ENCODE measurements at places on chromosomes 6 and 20.

GRCh38 chr6:137995371-137995770 is 111.8 kb downstream of the PERP start:
- no peak for DNase-seq

DNA sequence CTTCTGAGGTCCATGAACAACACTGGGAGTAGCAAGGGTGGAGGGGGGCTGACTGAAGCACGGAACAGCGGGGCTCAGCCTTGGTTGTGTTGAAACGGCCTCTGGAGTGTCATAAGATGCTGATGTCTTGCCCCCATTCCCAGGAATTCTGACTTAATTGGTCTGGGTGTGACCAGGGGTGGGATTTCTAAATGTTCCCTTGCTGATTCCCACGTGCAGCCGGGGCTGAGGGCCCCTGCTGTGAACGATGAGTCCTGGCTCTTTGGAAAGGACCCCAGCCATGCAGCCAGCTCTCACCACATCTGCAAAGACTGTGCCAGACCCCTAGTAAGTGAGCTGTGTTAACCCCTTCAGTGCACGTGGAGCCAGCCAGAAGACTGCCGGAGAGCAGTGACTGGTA is 28.6 kb upstream of the FAM50B start:
- DNase-seq, result no peak

DNA sequence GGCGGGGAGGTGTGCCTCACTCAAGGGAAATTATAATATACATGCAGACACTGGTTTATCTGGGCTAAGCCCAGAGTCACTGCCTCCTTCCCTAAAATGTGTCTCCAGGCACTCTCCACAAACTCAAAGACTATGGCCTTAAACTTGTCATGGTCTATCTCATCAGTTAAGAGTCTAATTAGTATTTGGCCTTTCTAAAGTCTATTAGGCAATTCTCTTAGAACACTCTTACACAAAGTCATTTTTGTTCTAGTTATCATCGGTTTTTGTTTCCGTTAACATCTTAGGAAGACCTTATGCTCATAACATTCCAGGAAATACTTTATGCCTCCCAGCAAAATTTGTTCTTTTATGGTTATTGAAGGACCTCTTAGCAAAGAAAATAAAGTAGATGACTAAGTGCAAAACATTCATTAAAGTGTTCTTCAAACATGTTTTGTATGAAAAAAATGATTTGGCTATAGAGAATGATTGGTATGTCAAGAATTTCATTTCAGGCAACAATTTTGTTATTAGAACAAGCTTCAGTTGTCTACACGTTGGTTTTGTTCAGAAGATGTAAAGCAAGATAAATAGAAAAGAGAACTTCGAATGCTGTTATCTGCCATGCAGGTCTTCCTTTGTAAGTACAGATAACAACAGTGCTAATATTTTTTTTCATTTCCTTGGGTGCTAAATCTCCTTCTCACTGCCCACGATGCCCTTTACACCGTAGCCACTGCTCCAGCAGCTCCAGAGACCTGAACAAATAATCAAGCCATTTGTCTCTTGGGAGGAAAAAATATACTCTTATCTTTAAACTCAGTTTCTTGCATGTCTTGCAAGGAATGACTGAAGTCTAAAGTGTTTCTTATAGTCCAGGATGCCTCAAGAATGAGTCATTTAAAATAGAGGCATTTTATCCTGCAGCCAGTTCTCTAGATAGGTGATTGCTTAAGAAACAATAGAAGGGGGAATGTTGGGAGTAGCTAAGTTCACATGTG is 170.4 kb downstream of the HTR1B start:
- DNase-seq, result no peak

DNA sequence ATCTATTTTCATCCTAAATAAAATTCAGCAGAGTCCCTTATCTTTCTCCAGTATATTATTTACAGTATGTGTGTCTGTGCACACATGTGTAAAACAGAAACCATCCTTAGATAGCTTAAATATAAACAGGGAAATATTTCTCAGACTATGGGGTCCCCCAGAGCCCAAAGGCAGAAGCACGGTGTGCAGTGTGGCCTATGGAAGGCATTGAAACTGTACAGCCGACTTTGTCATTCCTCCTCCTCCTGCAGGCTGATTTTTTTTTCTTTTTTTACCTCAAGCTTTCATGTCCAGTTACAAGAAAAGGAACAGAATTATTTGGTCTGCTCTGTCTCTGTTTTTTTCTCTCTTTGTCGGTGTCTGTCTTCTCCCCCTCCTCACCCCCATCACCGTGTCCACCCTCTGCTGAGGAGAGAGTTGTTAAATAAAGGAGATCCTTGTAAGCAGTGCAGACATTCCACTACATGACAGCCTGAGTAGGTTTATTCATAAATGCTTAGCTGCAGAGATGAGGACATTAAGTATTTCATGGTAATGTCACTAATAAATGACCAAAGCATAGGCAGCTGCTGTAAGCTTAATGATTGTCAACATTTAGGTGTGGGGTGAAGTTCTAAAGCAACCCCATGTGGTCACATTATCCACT is 31.8 kb upstream of the SLC35D3 start:
- DNase-seq, result no peak

DNA sequence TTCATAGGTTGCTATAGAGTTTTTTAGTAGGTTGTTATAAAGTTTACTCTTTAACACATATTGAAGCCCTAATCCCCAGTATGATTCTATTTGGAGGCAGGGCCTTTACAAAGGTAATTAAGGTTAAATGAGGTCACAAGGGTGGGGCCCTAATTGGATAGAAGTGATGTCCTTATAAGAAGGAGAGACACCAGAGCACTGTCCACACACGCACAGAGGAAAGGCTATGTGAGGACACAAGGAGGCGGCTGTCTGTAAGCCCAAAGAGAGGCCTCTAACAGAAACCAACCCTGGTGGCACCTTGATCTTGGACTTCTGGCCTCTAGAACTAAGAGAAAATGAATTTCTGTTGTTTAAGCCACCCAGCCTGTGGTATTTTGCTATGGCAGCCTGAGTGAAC is 98.5 kb downstream of the GJA10 start:
- DNase-seq, result no peak

- DNase-seq, result peak; percentile 84
Observed at GRCh38 chr20:13784893-13785715, at the start of the genes ESF1 and NDUFAF5. ESF1 (minus strand) TSS chr20:13784919; CDS start chr20:13783140, 1,779 bp downstream. NDUFAF5 (plus strand) TSS chr20:13785028; CDS start chr20:13785069, 41 bp downstream.

GRCh38 chr20:22984606-22985005 is 50.5 kb upstream of the SSTR4 start:
- DNase-seq, result no peak

- no peak for DNase-seq
Observed at GRCh38 chr20:62918831-62919230, 7.5 kb downstream of the DIDO1 start.

DNA sequence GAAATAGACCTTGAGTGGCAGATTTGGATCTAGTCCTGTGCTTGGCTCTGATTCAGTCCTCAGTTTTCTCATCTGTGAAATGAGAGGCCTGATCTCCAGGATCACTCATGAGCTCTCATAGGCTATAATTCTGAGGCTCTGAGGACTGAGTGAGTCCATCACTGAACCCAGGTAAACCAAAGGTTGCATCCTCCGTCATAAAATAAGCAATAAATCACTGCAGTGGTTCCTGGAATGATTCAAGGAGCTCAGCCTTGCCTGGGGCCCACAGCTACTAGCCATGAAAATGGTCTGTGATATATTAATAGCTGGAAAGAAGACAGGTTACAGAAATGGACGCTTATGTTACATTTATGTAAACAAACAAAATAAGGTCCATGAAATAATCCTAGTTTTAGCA is 124.8 kb downstream of the MAP3K7 start:
- no peak for DNase-seq

DNA sequence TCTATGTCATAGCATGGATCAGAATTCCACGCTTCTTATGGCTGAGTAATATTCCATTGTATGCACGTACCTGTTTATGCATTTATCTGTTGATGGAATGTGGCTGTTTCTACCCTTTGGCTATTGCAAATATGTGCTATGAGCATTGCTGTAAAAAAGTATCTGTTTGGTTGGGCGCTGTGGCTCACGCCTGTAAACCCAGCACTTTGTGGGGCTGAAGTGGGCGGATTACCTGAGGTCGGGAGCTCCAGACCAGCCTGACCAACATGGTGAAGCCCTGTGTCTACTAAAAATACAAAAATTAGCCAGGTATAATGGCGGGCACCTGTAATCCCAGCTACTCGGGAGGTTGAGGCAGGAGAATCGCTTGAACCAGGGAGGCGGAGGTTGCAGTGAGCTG is 182.4 kb downstream of the BCAS1 start:
- no peak for DNase-seq

DNA sequence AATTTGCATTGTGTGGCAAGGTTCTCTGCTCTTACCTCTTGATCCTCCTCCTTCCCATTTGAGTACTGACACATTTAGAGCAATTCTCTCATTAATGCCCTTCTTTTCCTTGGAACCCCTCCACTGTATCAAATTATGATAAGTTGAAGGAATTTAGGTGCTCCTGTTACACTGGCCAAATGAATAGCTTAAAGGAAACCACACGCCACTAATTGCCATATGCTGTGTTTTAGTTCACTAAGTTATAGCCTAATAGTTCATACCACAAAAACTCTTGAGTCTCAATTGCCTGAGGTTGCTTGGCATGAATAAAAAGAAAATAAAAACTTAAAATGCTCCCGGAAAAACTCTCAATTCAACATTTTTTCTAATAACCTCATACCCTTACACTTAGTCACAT is 1239.3 kb downstream of the EPHA7 start:
- DNase-seq, result no peak

- DNase-seq, result no peak
Observed at GRCh38 chr6:19382676-19383075, 454.5 kb upstream of the ID4 start.

GRCh38 chr6:159756508-159756907 is 5.3 kb upstream of the ACAT2 start:
- DNase-seq, result no peak

- DNase-seq, result no peak
Observed at GRCh38 chr6:42692137-42692911, 30.1 kb downstream of the PRPH2 start.

- DNase-seq, result no peak
Observed at GRCh38 chr6:69601132-69601531, 195.7 kb downstream of the LMBRD1 start.

GRCh38 chr6:149057464-149057840 is 260.1 kb upstream of the TAB2 start:
- no peak for DNase-seq

DNA sequence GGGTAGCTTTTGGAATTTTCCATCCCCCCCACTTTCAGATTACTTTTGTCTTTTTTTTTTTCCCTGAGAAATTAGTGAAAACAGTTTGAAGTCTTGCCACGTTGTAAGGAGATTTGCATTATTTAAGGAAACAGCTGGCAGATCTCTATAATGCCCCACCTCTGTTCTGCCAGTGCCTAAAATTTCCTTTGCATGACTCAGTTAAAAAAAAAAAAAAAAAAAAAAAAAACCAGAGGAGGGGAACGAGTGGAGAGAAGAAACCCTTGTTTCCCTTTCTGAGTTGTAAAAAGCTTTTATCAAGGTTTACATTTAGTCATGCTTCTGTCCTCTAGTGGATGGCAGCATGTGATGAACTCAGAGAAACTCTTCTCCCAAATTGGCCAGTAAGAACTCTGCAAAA is 33.5 kb downstream of the CARMIL1 start:
- DNase-seq, result no peak

DNA sequence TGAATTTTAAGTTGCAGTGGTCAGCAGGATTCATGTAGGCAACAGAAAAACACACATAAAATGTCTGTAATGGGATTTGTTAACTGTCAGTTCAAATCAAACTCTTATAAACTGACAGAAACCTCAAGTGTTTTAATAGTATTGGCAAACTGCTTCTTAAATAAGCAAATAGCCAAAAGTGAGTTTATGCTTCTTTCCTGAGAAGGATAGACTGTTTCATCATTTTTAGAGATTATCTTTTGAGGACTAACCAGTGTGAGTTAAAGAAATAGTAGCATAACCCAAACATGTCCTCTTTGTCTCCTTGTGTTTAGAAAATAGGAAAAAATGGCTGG is 68.0 kb downstream of the AIG1 start:
- DNase-seq, result no peak

GRCh38 chr6:9783567-9783966 is 631.3 kb downstream of the TFAP2A start:
- no peak for DNase-seq

DNA sequence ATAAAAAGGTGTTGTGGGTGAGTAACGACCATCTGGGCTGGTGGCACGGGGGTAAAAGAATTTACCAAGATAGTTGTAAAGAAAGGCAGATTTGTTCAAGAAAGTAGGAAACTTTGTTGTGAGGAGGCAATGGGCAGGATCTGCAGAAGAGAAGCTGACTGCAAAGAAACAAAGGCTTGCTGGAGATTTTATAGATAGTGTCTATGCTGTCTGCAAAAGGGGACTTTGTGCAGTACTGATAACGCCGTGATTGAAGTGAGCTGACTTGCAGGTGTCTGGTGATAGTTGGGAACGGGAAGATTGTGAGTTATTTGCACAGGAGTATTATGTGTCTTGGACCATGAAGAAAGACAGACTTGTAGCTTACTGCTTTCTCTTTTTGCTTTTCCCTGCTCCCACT is 36.8 kb upstream of the GSTA3 start:
- DNase-seq, result no peak

GRCh38 chr20:52191916-52192718 is 538 bp upstream of the ZFP64 start:
- peak; percentile 60 for DNase-seq

GRCh38 chr6:71106276-71106675 is 149.4 kb upstream of the B3GAT2 start:
- no peak for DNase-seq

GRCh38 chr6:166512567-166512966 is 73.9 kb downstream of the RAMACL start:
- no peak for DNase-seq

- DNase-seq, result no peak
Observed at GRCh38 chr6:40819182-40819834, 219.7 kb downstream of the UNC5CL start.

- DNase-seq, result no peak
Observed at GRCh38 chr6:64054861-64055260, 419.3 kb downstream of the PHF3 start.

GRCh38 chr6:15953152-15953880 is 175.6 kb upstream of the MYLIP start:
- no peak for DNase-seq
